ENCODE measurements at places on chromosomes 6 and 20.

- no peak for DNase-seq
These were observed 454.9 kb downstream of the PTPRT start for GRCh38 chr20:42734660-42735368.

DNA sequence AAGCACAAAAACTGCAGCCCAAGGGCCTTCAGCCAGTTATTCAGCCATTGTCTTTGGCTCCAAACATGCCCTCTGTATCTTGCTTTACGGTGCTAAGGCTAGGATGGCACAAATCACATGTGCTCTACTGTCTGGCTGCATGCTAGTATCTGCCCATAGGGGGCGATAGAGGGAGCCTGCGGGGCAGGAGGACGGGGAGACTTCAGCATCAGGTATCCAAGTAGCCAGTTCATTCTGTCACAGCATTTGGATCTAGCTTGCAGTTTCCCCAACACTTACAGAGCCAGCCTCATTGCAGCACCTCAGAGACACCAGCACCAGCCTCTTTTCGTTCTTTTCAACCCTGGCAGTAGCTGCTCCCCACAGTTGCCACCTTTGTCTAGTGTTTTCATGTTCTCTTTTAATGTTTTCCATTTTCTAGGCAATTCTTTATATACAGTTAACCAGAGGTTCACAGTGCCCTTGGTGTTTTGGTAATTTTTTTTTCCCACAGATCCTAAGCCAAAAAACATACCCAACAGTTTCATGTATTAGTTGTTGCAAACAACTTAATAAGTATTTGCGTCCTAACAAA, 705.9 kb downstream of the PTPRT start:
- no peak for DNase-seq

GRCh38 chr6:79421707-79422484, 115.3 kb downstream of the LCA5 start:
- no peak for DNase-seq

- DNase-seq = no peak
These were observed 104.2 kb upstream of the CNKSR3 start for GRCh38 chr6:154614641-154615040.

All from liver (tissue), 10 donors.